Ureter (tissue), 1 donor: ENCODE measurements at places on chromosomes 3 and 15. TPM values are rescaled to one million over a fixed set of nuclear protein-coding genes. Genes with fewer than 3 reads are reported as not detected.

- no peak for DNase-seq
These were observed 3.0 kb downstream of the MEF2A start for GRCh38 chr15:99568625-99569352.

- DNase-seq: no peak
These were observed 24.1 kb upstream of the AKAP13 start for GRCh38 chr15:85356276-85356675.

DNA sequence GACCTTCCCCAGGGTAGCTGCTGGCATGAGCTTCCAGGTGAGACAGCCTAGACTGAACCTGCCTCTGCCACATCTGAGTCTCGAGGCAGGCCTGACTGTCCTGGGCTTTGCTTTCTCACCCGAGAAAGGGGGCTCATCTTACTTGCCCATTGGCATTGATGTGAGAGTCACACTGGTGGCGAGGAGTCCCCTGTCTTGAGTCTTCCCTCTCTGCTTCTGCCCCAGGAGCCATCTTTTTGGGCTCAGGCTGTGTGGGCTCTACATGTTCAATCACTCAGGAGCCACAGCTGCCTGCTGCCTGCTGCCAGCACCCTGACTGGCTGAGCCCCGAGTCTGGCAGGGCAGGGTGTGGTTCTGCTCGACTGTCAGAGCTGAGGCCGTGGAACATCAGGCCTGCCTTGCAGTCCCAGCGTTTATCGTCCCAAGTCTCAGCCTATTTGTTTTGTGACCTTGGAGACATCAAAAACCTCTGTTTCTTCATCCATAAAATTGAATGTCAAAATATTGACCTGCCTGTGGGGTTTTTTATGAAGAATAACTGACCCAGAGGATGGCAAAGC lies 132.5 kb downstream of the DNAJB8 start:
- DNase-seq: no peak

GRCh38 chr3:31421314-31422048 lies 111.2 kb upstream of the STT3B start:
- DNase-seq: no peak

GRCh38 chr15:67186226-67186649 lies 68.2 kb downstream of the AAGAB start:
- DNase-seq: no peak

- DNase-seq: no peak
These were observed 67.5 kb downstream of the RPL22L1 start for GRCh38 chr3:170802164-170803151.

- DNase-seq: no peak
These were observed 25.1 kb upstream of the BCL2L10 start for GRCh38 chr15:52137432-52138357.

Gene TMEM45A
- total RNA-seq: 9.2 TPM

Gene ARHGAP31
- total RNA-seq: 25.4 TPM

Gene C3orf33
- total RNA-seq: 5.1 TPM

Gene CKMT1A
- total RNA-seq: 32.8 TPM

Gene FETUB
- total RNA-seq: not detected

Gene IL17RC
- 34.0 TPM for total RNA-seq

Gene CLDN16
- total RNA-seq: 1.1 TPM

Gene THPO
- 0.89 TPM for total RNA-seq

Gene EFCAB12
- 0.26 TPM for total RNA-seq
